ENCODE measurements at places on chromosomes 5 and 9.

DNA sequence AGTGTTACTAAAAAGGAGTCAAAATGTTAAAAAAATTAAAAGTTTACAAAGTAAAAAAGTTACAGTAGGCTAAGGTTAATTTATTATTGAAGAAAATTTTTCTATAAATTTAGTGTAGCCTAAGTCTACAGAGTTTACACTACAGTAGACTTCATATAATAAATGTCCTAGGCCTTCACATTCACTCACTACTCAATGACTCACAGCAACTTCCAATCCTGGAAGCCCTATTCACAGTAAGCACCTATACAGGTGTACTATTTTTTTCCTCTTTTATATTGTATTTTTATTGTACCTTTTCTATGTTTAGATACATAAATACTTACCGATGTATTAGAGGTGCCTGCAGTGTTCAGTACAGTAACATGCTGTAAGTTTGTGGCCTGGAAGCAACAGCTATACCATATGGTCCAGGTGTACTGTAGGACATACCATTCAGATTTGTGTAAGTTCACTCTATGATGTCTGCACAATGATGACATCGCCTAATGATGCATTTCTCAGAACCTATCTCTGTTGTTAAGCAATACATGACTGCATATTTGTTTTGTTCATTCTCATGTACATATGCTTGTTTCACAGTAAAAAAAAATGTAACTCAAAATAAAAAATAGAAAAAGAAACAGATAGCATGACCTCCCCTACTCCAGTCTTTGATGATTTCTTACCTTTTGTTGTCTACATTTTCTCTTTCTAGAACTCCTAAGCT is 64.7 kb downstream of the NR3C1 start:
- no peak for DNase-seq

- DNase-seq: no peak
Measured at GRCh38 chr5:134494780-134495179, 30.7 kb upstream of the JADE2 start.

DNA sequence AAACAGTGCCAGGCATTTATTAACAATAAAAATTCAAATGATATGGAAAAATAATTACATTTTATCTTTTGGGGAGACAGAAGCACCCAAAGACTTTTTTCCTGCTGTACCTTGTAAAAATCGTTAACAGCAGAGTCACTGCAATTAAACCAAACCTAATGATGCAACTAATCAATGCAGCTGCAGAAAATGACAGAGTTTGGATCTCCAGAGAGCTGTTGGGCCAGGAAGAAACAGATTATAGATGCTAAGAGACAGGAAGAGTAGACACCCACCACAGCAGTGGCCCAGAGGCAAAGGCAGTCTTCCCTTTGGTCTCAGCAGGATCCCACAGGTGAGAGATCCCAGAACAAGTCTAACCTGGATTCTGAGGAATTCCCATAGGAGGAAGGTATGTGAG is 53.0 kb downstream of the SPOCK1 start:
- DNase-seq: no peak

- no peak for DNase-seq
Measured at GRCh38 chr9:27371382-27371781, 74.4 kb upstream of the EQTN start.

GRCh38 chr9:34665067-34665380 is 2.6 kb upstream of the CCL27 start:
- peak; percentile 82 for DNase-seq

- no peak for DNase-seq
Measured at GRCh38 chr5:58813855-58814254, 231.0 kb downstream of the RAB3C start.

Measured in activated naive CD4-positive, alpha-beta T cell treated with anti-CD3 and anti-CD28 coated beads, Interleukin-2, amount 50 U/mL, for 72 hours (primary cell).